SW 1271 (cell line): ENCODE measurements at places on chromosomes 12 and 14.

- DNase-seq = no peak
Observed at GRCh38 chr14:63205044-63205575, 867 bp downstream of the RHOJ start.

DNA sequence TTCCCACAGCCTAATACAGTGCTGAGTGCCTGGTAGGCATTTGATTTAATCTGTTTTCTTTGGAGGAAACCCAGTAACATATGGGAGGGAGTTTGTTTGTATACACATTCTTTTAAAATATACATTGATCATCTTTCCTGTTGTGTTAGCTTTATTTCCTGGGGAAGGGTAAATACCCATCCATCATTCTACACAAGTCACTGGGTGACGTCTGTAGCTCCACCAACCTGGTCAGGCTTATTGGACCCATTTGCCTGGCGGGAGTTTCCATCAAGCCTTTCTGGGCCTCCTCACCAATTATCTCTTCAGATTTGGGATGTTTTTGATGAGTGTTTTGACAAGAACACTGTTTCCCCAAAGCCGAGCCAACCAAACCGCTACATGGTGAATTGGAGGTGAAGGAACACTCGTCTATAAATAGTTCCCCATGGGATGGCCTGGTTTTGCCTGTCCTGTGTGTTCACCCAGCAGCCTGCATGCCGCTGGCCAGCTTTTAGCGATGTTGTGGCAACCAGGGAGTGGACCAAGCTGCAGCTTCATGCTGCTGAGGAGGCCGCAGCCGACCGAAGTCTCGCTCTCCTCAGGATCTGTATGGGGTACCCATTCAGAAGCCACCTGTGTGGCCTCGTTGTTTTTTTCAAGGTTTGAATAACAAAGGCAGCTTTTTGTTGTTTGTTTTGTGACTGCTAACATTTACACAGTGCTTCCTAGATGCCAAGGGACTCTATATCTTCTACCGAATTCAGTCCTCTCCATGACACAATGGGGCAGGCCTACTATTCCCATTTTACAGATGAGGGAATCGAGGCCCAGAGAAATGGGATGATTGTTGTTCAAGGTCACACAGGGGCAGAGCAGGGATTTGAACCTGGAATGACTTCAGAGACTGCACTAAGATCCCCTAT is 22.6 kb downstream of the PLXNC1 start:
- DNase-seq = no peak

DNA sequence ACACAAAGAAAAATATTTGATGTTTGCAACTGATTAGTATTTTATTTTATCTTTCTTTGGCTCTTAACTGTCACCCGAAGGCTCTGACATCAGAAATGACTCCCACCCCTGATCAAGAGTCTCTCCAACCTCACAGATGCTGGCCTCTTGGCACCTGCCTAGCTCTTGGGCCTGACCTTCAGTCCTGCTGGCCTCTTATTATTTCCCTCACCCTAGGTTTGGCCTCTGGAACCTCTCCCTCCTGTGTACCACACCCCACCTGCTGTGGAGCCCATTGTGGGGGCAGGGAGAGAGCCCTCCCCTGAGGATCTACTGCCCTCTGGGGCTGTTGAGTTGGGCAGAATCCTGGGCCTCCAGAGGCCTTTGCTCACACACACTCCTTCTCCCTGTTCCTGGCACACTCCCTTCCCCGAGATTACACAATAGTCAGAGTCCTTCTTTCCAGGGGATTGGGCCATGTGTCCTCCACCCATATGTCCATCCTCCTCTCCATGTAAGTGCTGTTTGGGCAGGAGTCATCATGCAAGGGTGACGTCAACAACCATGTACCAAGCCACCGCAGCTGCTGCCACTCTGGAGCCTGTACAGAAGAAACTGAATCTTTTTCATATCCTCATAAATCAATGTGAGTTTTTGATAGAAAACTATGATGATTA is 124.3 kb downstream of the RASSF9 start:
- DNase-seq = no peak

GRCh38 chr14:85625925-85626585 is 96.1 kb downstream of the FLRT2 start:
- DNase-seq = no peak

- DNase-seq = no peak
Observed at GRCh38 chr12:112381406-112381882, 787 bp downstream of the HECTD4 start.

- no peak for DNase-seq
Observed at GRCh38 chr12:50536831-50537537, 32.2 kb downstream of the DIP2B start.

- no peak for DNase-seq
Observed at GRCh38 chr12:92221656-92222315, 76.1 kb upstream of the BTG1 start.

- peak; percentile 30 for DNase-seq
Observed at GRCh38 chr14:105180592-105181548, at the start of gene NUDT14. Gene NUDT14, minus strand, starts transcription at chr14:105181312. Its CDS starts 103 bp downstream, at chr14:105181209.

DNA sequence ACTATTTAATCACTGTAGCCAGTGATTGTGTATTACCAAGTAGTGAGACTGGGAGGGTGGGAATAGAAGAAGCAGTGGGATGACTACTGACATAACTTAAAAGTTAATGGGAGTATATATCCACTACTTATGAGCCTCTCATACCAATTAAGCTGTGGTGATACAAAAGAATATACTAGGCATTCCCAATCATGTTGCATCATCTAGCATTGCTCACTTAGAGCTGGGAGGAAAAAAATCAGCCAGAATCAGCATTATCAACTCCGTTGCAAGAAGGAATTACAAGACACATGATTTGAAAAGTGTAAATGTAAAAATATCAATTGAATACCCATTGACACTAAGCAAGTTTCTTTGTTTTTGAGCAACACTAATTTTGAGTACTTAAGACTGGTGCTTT is 745 bp upstream of the PPP1R36 start:
- DNase-seq = no peak

DNA sequence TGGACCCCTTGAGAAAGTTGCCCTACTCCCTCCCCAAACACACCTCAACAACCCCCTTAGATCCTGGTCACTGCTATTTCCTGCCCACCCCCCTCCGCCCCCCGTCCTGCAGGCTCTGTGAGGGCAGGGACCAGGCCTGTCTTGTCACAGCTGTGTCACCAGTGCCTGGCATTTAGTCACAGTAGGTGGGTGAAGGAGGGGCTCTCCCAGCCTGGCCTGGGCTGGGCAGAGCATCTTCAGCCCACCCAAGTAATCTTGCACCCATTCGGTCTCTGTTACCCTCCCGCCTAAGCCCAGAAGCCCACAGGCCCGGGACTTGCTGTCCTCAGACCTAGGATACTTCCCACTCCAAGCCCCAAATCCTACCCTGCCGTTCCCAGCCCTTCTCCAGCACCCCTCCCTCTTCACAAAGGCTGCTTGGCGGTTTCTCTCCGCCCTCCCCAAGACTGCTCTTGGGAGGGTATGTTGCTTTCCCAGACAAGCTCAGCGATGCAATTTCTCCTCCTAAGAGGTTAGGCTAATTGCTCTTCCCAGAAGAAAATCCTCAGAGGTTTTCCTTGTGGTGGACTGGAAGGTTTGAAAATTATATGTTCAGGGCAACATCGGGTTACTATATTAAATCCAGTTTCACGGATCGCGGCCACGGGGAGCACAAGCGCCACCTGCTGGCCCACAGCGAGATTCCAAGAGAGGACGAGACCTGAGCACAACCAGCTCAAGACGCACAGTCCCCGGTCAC is 50.8 kb upstream of the ZFP36L1 start:
- no peak for DNase-seq

- no peak for DNase-seq
Observed at GRCh38 chr12:45731190-45731775, 1.8 kb downstream of the ARID2 start.

- DNase-seq = no peak
Observed at GRCh38 chr14:103932791-103933490, 4.7 kb downstream of the TDRD9 start.

GRCh38 chr14:58245562-58245961 is 919 bp downstream of the PSMA3 start:
- no peak for DNase-seq

DNA sequence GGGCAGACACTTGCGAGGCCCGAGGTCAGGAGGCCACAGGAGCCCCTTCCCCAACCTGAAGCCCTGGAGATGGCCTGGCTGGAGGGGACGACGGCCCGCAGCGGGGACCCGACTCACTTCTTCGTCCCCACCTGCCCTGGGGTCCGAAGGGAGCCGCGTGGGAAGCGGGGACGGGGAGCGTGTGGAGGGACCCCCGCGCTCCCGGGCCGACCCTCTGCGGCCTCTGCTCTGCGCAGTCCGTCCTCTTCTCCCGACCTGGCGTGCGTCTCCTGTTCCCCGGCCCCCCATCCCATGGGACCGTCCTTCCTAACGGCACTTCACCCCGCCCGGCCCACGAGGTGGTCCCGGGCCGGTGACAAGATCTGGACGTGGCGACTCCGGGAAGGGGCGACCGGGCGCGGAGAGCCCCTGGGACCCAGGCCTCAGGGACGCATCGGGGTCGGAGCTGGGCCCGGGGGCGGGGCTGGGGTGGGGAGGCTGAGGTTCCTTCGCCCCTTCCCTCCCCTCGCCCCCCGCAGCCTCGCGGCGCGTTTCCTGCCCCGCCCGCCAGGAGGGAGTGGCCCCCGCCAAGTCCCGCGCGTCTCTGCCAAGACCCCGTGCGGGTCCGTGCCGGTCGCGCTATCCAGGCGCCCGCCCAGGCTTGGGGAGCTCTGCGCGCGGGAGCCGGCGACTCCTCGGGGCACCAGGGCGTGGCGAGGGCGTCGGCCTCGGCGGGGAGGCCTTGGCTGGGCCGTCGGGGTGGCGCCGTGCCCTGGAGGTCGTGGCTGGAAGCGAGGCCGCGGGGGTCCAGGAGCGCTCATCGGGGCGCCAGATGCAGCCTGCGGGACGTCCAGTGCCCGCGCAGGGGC is 97.1 kb downstream of the TNFAIP2 start:
- no peak for DNase-seq

DNA sequence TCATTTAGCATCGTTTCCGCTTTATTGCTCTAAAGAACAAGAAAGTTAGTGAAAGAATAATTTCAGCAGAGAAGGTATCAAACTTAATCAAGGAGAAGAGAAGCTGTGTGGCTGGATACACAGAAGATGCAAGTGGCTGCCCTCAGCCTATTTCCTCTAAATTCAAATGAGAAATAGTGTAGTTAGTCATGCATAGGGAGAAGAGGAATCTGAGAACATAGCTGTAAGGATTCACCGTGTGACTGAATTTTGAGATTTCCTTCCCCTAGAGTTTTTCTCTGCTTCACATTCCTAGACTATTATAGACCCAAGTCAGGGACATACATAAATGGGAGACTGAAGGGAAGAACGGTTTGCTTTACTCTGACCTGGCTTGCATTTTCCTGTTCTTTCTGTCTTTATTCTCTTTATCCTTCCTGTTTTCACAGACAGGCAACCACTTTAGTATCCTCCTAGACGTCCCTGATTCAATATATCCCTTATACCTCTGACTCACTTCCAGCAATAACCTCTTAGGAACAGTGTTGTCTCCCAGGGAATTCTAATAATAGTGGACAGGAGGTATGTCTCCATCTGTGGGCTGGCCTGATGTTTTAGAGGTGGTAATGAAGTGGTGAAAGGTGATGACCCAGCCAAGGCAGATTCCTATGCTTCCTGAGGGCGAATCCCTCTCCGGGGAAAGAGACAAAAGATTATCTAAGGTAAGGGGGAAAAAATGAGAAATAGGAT is 7.0 kb downstream of the RNASE10 start:
- DNase-seq = no peak

- DNase-seq = no peak
Observed at GRCh38 chr14:99380991-99381687, 99.5 kb downstream of the SETD3 start.

- peak; percentile 63 for DNase-seq
Observed at GRCh38 chr12:57632958-57633840, at the start of gene B4GALNT1. Gene B4GALNT1, minus strand, starts transcription at chr12:57633201. Its CDS starts 1,069 bp downstream, at chr12:57632132.

- DNase-seq = no peak
Observed at GRCh38 chr12:78863482-78864402, 832 bp upstream of the SYT1 start.

DNA sequence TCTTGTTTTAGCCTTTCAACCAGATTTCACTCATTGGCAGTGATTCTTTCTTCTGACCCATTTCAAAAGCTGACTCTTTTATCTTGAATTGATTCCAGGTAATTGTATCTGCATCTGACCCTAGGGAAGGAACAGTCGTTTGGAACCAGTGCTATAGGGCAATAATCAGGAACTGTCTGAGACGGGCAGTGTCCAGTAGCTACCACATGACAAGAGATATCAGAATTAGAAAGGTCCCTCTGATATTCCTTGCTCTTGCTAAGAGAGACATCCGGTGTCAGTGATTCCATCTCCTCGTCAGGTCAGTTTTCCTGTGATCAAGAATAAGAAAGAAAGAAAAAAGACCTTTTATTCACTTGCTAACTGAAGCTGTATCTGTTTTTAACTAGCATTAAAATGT is 47.8 kb upstream of the PDE3A start:
- no peak for DNase-seq

GRCh38 chr14:24329736-24330135 is 5.1 kb downstream of the ADCY4 start:
- no peak for DNase-seq

- DNase-seq = no peak
Observed at GRCh38 chr12:63889721-63890509, 45.4 kb downstream of the SRGAP1 start.

DNA sequence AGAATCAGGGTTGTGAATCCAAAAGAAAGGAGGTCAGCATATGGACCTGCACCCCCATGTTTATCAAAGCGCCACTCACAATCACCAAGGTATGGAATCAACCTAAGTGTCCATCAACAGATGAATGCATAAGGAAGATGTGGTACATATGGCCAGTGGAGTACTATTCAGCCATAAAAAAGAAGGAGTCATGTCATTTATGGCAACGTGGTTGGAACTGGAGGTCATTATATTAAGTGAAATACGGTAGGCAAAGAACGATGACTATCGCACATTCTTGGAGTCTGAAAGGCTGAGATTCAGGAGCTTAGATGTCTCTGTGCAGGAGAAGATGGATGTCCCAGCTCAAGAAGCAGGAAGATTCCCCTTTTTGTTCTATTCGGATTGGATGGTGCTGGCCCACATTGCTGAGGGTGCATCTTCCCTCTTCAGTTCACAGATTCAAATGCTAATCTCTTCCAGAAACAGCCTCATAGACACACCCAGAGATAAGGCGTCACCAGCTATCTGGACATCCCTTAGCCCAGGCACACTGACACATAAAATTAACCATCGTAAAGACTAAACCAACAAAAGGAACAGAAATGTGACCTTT is 108.1 kb downstream of the GLT1D1 start:
- no peak for DNase-seq

DNA sequence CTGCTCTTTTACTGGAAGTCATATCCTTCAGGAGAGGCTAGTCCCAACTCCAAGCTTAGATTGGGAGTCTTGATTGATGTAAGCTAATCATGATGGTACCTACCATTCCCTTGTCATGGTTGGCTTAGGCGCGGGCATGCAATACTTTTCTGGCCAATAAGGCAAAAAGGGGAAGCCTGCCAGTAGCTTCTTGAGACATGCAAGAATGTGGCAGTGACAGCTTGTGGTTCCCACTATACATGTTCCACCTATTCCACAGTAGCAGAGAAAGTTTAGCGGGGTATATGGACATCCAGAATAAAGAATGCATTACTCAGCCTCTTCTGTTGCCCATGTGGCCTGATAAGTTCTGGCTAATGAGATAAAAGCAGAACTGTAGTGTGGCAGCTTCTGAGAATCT is 55.0 kb downstream of the AP5M1 start:
- no peak for DNase-seq
